ENCODE measurements at places on chromosomes 13 and 19.

DNA sequence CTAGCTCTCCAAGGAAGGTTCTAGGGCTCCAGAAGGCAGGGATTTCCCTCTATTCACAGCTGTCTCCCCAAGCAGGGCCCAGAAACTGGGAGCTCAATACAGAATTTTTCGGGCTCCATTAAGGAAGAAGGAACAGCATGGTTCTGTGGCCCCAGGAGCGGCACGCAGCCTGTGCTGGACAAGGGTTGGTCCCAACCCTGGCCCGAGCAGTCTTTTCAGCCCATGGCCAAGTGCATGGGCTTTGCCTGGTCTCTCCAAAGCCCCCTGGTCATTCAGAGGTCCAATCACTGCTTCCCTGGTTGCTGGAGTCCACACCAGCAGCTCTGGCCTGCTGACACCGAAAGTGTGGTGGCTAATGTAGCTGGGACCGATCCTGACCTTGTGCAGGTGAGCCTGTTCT lies 6.6 kb upstream of the PRKD2 start:
- no peak for DNase-seq

GRCh38 chr19:14517840-14518505 lies at the start of gene DNAJB1:
TSS of gene DNAJB1 (minus strand) at chr19:14518397. CDS start at chr19:14518349, 48 bp downstream.
- peak; percentile 64 for DNase-seq

GRCh38 chr19:1294688-1295087 lies 9.0 kb downstream of the EFNA2 start:
- DNase-seq, result no peak

GRCh38 chr13:47206111-47206510 lies 309.3 kb upstream of the HTR2A start:
- DNase-seq, result no peak

GRCh38 chr13:98050041-98050466 lies 92.8 kb upstream of the FARP1 start:
- no peak for DNase-seq

GRCh38 chr13:108574856-108575255 lies 54.6 kb upstream of the MYO16 start:
- no peak for DNase-seq

GRCh38 chr19:35031072-35031881 lies 1.0 kb downstream of the SCN1B start:
- DNase-seq, result no peak

- DNase-seq, result no peak
Measured at GRCh38 chr13:75345193-75345592, 136.8 kb downstream of the TBC1D4 start.

- DNase-seq, result no peak
Measured at GRCh38 chr13:87590518-87590917, 80.7 kb upstream of the SLITRK5 start.

GRCh38 chr19:48443731-48444128 lies 2.1 kb upstream of the GRWD1 start:
- DNase-seq, result no peak

DNA sequence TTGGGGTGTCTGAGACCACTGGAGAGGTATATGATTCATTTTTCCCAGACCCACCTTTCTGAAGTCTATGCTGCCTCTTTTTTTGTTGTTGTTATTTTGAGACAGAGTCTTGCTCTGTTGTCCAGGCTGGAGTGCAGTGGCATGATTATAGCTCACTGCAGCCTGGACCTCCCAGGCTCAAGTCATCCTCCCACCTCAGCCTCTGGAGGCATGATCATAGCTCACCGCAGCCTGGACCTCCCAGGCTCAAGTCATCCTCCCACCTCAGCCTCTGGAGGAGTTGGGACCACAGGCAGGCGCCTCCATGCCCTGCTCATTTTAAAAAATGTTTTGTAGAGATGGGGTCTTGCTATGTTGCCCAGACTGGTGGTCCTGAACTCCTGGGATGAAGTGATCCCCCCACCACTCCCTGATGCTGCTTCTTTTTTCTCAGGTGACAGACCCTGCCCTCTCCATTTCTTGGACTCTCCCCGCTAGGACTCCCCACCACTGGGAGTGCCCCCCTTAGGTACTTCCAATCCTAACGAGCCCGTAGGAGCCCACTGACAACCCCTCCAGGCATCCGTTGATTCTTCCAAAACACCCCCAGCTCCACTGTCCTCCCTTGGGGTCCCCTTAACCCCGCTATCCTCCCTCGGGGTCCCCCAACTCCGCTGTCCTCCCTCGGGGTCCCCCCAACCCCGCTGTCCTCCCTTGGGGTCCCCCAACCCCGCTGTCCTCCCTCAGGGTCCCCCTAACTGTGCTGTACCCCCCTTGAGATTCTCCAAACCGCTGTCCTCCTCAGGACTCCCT lies 45.4 kb downstream of the ARHGEF18 start:
- no peak for DNase-seq

GRCh38 chr13:97307882-97308624 lies 85.9 kb downstream of the MBNL2 start:
- DNase-seq, result no peak

DNA sequence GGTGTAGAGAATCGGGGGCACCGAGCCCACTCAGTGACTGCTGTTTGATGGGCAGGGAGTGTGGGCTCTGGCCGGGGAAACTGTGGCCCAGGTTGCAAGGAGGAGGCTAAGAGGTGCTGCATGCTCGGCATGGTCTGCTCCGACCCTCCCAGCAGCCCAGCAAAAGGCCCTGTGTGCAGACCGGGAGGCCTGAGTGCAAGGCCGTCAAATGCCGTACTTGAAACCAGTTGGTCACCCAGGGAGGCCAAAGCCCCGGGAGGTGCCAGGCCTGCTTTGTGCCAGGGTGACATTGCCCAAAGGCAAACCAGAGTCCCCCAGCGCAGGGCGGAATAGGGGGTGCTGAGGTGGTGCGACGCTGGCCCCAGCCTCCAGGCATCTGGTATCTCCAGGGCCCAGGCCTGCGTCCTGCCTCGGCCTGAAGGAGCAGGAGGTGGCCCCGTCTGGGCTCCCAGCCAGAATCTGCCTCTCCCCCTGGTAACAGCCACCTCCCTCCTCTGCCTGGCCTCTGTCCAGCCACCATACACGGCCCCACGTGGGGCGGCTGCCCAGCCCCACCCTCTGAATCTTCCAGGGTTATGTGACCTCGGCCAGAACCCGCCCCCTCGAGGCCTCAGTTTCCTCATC lies 4.0 kb downstream of the PIK3R2 start:
- no peak for DNase-seq

GRCh38 chr13:21081926-21082325 lies 20.5 kb upstream of the LATS2 start:
- no peak for DNase-seq

DNA sequence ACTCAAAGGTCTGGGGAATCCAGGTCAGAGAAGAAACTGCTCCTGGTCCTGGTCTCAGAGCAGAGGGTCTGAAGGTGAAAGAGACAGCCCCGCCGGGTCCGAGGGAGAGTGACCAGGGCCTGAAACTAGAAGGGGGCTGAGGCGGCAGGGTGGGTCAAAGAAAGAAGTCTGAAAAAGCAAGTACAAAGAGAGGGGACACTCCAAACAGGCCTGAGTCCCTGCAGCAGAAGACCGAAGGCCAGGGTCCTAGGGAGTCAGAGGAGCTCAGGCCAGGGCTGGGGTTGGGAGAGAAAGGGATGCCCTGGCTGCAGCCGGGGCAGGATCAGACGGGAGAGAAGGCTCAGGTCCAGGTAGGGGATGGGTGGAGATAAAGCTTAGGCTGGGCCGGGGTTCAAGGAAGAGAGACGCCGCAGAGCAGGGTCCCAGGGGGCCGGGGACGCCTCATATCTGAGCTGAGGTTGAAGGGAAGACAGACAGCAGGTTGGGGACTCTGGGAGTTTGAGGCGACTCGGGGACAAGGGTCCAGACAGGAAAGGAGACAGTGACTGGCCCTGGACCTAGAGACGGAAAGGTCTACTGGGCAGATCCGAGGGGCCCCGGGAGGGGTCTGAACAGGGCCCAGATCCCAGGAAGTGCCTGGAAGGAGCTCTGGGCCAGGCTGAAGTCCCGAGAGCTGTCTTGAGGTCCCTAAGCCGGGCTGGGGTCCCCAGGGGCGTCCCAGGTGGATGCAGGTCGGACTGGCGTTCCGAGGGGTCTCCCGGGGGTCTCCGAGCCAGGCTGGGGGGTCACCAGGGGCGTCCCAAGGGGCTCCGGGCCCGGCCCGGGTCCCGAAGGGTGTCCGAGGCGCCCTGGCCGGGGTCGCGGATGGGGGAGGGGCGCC lies 795 bp downstream of the MLLT1 start:
- DNase-seq, result no peak

DNA sequence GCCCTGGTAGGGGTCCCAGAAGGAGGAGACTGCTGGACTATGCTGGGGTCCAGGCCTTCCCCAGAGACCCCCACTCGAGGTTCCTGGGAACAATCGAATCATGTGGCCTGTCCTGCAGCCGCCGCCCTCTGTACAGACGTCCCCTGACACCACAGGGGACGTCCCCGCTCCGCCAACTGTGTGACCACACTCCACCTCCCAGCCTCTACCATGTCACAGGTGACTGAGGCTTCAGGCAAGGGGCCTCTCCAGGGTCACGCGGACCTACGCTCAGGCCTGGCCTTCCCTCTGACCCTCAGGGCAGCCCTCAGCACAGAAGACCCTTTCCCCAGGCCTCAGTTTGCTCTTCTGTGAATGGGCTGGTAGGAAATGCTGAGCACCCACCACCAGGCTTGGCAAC lies 13.1 kb upstream of the TMEM161A start:
- no peak for DNase-seq

GRCh38 chr13:22482496-22483000 lies 698.2 kb upstream of the SGCG start:
- no peak for DNase-seq

- no peak for DNase-seq
Measured at GRCh38 chr19:795073-795611, 2.1 kb upstream of the PTBP1 start.

DNA sequence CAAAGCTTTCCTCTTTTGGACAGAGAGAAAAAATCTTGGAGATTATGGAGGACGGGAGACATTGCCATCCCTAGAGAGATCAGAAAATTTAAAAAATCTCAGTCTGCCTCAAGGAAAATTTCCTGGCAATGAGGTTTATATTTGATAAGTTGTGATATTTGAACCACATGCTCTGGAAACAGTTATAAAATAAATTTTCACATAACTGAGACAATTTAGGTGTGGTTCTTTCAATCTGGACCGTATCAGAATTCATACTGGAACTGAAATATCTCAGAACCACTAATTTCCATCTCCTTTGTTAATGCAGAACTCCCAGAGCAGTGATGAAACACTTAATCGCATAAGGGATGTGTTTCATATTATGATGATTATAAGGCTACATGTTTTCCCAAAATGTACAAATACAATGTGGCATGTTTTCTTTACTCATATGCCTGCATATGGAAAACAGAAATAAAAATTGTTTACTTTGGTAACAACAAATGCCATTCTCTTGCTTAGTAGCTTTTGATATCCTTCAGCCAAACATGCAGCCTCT lies 13.7 kb downstream of the UBE2L5 start:
- DNase-seq, result no peak

DNA sequence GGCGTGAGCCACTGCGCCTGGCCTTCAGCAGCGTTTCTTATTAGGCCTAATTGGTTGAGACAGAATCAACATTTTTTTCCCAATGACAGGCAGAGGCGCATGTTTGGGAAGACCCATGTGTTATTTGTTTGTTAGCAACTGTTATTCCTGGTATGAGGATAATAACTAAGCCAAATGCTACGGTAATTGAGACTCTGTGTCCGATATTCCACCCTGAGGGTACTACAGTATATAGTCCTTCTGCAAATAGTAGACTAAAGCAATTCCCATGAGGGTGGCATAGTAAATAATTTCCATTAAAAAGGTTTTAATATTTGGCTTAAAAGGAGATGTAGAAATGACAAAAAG lies 18.4 kb upstream of the CCL25 start:
- no peak for DNase-seq

- DNase-seq, result no peak
Measured at GRCh38 chr13:22925881-22926747, 254.7 kb upstream of the SGCG start.

- DNase-seq, result no peak
Measured at GRCh38 chr19:9645472-9645871, 24.4 kb upstream of the ZNF561 start.

DNA sequence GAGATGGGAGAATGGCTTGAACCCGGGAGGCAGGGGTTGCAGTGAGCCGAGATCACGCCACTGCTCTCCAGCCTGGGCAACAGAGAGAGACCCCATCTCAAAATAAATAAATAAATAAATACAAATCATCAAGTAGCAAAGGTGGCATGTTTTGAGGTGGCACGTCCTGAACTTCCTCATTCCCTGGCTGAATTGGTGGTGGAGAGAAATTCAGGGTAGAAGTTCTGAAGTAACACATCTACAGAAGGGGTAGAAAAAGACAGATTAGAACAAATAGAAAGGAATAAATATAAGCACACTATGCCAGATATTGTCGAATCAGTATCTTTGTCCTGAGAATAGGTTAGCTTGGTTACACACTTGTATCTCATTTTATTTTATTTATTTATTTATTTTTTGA lies 6.3 kb downstream of the IFI30 start:
- DNase-seq, result no peak

DNA sequence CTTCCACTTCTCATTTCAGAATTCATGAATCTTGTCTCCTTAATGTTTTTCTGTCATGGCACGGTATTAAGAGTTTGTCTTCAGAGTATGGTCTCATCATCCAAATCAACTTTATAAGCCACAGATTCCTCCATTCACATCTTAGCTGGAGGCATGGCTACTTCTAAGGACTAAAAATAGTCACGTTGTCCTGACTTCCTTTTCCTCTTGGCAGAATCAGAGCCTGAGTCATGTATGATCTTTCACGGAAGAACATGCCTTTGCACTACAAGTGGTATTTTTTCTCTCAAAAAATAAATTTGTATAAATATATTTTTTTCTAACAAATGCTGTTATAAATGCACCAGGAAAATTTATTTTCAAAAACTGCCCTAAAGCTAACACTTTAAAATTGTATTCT lies 71.4 kb downstream of the ALOX5AP start:
- DNase-seq, result no peak

GRCh38 chr13:113939129-113939943 lies 34.5 kb downstream of the C13orf46 start:
- no peak for DNase-seq

DNA sequence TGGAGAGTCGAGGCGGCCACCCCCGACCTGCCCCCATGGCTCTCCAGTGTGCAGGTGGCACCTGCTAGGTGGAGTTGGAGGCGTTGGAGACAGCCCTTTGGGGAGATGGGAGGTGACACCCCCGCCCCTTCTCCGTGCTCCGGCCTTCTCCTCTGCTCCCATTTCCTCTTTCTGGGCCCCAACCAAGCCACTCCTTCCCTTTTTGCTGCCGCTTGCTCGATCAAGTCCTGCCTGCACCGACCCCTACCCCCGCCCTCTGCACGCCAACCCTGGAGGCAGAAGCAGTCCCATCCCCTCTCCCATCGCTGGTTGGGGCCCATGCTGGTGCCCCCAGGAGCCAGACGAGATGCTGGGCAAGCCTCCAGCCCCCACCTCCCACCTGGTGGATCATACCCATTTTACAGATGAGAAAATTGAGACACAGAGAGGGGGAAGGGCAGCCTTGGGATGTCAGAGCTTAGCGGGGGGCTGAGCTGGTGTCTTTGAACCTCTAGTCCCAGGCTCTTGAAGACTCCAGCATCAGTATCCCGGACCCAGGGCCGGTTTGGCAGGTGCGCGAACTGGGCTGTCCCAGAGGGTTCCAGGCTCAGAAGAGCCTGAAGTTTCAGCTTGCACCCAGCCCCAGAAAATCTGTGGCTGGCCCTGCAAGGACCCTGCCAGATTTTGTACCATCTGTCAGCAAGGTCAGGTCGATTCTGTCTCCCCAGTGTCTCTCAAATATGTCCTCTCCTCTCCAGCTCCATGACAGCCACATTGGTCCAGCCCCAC lies 10.3 kb downstream of the GNA15 start:
- no peak for DNase-seq

Data from CD4-positive, alpha-beta T cell treated with Interleukin-15 for 4 hours (primary cell).